EL (cell line): ENCODE measurements at places on chromosomes 12 and 14.

DNA sequence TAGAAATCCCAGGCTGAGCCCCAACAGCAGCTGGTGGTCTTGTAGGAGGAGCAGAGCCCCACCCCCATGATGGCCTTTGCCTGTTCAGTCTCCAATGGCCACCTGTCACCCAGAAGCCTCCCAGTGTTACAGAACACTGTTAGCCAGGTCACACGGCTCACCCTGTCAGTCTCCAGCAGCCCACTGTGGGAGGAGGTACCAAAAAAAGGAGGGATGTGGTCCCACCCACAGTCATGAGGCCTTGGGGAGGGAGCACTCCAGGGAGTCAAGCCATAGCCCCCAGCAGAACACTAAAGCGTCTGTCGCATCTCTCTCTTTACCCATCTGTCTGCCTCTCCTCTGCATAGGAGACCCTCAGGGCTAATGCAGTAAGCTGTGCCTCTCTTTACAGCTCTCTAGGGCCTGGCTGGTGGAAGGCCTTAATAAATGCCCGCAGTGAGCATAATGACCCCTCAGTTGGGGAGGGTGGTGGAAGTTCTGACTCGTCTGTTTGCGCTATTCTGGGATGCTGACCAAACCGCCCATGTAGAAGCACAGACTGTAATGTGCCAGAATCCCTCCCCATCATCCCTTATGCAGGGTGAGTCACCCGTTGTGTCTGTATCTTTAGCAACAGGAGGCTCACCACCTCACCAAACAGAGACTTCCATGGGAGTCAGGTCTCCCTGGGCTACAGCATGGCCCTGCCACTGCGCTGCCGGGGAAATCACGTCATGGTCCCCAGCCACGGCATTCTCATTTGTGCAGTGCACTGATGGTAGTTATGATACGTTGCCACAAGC, 14.6 kb downstream of the C14orf132 start:
- DNase-seq = peak; percentile 89

DNA sequence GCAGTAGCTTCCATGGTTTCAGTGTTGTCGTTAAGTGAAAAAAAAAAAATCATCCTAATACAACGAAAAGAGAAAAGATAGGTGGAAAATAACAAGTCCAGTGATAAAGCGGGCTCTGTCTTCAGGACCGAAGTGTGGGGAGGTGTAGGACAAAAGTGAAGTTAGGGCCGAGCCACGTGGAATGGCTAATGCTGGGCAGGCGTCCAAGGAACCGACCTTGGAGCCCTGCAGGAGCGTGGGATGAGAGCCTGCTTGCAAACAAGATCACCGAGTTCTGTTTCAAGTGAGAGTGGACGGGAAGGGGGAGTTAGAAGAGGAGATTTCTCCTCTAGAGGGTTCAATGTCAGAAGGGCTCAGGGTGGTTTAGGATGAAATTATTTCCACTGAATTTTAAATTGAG, 22.2 kb downstream of the A2ML1 start:
- DNase-seq = no peak

DNA sequence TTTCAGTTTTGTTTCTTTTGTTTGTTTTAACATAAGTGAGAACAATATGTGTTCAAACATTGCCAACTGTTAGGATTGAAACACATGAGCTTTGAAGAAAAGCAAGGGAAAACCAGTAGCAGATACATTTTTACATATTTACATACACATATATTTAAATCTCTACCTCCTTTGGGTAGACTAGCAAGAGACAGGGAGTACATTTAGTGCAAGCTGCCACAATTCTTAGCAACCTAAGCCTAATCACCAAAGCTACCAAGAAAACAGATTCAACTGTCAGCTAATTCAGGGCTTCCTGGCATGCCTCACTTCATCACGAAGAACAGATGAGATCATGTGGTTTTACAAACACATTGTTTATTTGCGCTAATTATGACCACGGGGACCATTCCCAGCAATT, 143.1 kb downstream of the PRIMA1 start:
- no peak for DNase-seq

DNA sequence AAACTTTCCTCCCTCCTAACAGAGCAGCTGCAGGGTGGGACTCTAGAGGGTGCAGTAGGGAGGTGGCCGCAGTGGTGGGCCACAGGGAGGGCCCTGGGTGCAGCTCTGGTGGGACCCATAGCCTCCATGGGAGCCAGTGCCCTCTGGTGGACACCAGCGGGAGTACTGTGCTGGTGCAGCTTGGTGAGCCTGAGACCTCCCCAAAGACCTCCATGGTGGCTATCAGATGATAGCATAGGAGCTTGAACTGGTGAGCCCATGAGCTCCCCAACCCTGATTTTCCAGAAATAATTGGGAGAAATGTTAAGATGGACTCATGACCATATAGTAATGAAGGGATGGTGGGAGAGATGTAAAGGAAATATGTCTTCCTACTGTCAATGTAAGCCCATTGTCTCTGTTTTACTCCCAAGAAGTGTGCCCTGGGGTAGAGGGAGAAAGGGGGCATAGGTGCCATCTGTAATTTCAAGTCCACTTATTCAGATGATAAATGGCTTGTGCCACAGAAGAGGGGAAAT, 98.7 kb downstream of the GAS2L3 start:
- peak; percentile 30 for DNase-seq

DNA sequence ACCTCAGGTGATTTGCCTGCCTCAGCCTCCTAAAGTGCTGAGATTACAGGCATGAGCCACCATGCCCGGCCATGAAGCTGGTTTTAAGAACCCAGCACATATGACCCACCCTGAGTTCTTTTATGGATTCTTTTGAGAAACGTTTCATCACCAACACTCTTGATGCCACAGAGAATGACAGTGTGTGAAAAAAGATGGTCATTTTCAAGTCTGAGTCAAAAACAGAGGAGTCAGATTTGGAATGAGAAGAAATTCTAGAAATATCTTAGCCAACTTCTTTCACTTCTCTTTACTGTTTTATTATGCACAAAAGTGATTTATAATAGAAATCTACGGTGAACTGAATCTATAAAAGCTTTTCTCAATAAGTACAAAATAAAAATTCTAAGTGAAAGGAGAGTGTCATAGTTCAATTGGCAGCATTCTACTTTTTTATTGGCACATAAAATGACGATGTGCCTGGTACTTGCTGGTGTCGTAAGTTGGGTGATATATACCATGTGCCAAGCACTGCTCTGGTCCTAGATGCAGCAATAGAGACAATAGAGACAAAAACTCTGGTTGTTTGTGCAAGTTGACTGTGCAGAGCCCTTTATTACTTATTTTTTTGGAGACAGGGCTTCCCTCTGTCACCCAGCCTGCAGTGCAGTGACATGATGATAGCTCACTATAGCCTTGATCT, 33.9 kb downstream of the CCDC177 start:
- no peak for DNase-seq

- no peak for DNase-seq
These were observed 106.1 kb downstream of the PAX9 start for GRCh38 chr14:36767603-36768281.

- peak; percentile 61 for DNase-seq
These were observed 55.7 kb downstream of the TRPV4 start for GRCh38 chr12:109777544-109777943.

DNA sequence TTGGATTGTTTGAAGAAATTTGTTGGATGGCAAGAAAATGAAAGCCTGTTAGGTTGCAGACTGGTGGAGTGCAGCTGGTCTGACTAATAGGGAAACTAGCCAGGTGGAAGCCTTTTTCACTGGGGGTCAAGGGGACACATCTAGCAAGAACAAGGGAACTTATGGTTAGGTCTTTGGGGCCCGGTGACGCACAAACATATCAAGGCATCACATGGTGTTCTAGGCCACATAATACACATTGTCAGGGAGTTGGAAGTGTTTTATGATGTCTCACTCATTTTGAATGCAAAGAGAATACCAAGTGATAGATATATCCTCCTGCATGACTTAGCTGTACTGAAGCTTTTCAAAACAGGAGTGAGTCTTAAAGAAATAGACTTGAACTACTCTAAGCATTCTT, 351.2 kb downstream of the KCNH5 start:
- peak; percentile 7 for DNase-seq

DNA sequence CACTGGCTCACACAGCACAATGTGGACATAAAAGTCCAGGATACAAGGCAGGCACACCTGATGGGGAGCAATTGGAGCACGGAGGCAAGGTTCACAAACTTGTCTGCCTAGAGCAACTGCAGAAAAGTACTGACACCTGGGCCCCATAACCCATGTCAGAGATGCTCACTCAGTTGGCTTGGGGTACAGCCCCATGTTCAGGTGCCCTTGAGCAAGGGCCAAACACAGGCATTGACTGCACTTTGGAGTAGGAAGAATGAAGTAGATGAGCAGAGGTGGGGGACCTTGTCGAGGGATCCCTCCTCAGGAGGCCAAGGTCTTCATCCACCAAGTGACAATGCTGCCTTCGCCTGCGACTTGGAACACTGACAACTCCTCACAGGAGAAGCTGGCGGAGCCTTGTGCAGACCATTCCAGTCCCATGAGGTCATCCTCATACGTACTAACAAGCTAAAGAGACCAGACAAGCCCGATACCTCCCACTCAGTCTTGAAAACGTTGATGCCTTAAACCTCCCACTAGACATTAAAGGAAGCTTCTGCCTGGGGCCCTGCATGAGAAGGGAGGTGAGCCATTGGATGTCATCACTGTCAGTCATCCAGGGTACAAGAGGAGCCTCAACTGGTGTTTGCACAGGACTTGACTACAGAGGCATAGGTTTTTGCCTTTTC, 42.5 kb upstream of the C14orf180 start:
- peak; percentile 61 for DNase-seq

- DNase-seq = no peak
These were observed 151.7 kb upstream of the GZMB start for GRCh38 chr14:24785698-24786097.

DNA sequence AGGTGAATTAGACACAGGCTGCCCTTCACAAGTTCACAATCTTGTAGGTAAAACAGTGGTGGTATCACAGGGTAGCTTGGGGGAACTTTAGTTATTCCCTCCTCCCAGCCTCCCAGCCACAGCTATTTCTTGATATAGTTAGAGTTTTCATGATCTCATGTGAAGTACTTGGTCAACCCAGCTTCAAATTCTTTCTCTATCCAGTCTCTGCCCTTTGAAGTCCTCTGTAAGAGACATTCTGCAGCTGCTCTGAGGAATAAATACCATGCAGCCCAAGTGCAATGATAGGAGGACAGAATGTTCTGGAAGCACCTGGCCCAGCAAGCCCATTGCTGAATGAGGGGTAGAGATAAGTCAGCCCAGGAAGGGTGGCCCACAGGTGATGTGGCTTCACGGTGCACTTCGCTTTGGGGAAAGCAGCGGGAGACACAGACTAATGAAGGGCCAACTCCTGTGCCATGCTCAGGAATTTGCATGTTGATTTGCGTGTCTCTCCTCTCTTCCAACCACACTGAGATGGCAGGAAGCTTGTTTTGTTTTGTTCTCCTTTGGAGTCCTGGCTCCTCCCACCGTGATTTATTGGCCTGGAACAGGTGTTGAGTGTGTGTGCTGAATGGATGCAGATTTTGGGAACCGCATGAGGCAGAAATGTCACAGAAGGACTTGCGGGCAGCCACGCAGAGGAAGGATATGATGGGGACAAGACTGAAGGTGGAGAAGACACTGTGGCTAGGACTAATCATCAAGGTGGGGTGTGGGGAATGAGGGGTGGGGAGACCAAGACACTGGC, 8.0 kb upstream of the TXNRD1 start:
- no peak for DNase-seq

GRCh38 chr14:75833326-75834020, 148.3 kb downstream of the TGFB3 start:
- peak; percentile 47 for DNase-seq

DNA sequence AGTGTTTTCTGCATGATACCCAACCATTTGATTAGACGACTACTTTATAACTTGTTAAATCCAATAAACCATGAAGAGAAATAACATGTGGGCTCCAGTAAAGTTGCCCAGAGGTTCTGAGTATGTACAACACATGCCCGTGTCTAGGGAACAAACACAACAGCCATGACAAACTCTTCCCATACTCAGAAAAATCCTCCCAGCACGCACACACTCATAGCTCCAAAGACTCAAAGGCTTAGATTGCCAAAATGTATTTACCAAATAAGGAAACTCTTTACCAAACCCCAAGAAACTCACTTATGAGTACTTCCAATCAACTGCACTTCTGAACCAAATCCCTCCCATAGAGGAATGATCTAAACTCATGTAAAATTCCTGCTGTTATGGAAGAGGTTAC, 17.3 kb downstream of the SART3 start:
- DNase-seq = no peak

GRCh38 chr12:50038336-50038735, 13.0 kb upstream of the RACGAP1 start:
- no peak for DNase-seq

GRCh38 chr12:108696111-108696995, 35.0 kb downstream of the CORO1C start:
- peak; percentile 89 for DNase-seq

DNA sequence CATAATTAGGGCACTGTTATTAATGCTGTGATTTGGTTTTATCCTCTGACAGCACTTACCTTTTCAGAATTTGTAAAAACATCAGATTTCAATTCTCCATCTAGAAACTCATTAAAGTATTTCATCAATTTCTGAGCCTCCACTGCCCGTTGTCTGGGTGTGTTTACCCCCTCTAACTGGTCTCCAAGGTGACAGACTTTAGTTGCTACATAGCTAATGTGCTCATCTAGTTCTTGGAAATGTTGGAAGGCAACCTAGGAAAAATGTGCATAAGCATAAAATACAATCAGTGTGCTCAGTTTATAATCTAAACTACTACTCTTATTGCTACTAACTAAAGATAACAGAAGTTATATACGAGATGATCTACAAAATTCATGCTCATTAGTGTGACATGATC, 24.6 kb downstream of the EXOC5 start:
- DNase-seq = no peak

- no peak for DNase-seq
These were observed 61.7 kb downstream of the PPP1R12A start for GRCh38 chr12:79873201-79873600.

- no peak for DNase-seq
These were observed 1.5 kb upstream of the PLEKHG3 start for GRCh38 chr14:64702493-64703394.

DNA sequence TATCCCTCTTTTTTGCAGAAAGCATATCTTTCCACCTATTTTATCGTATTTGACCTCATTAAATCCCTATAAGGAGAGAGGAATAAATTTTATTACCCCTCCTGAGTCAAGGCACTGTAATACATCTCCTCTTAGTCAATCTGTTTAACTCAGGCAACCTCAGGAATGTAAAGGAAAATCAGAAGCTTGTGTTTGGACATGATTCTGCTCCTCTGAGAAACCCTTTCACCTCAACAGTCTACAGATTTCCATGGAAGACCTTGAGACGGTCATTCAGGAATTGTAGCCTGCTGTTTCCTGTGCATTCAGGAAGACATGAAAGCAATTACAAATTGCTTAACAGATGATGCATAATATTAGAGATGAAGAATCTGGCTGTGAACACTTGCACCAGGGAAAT, 360.8 kb downstream of the PAWR start:
- peak; percentile 44 for DNase-seq

GRCh38 chr12:2348482-2348852, 295.7 kb downstream of the CACNA1C start:
- DNase-seq = no peak

GRCh38 chr12:108342985-108343384, 3.9 kb upstream of the CMKLR1 start:
- DNase-seq = no peak
